AML-193 (cell line): ENCODE measurements at places on chromosomes 4 and X.

GRCh38 chr4:94806376-94806775, 48.6 kb downstream of the BMPR1B start:
- no peak for DNase-seq

- DNase-seq: peak; percentile 64
Observed at GRCh38 chr4:158624889-158625478, 46.7 kb downstream of the C4orf46 start.

- DNase-seq: peak; percentile 37
Observed at GRCh38 chr4:184265546-184266351, 48.1 kb upstream of the ENPP6 start.

DNA sequence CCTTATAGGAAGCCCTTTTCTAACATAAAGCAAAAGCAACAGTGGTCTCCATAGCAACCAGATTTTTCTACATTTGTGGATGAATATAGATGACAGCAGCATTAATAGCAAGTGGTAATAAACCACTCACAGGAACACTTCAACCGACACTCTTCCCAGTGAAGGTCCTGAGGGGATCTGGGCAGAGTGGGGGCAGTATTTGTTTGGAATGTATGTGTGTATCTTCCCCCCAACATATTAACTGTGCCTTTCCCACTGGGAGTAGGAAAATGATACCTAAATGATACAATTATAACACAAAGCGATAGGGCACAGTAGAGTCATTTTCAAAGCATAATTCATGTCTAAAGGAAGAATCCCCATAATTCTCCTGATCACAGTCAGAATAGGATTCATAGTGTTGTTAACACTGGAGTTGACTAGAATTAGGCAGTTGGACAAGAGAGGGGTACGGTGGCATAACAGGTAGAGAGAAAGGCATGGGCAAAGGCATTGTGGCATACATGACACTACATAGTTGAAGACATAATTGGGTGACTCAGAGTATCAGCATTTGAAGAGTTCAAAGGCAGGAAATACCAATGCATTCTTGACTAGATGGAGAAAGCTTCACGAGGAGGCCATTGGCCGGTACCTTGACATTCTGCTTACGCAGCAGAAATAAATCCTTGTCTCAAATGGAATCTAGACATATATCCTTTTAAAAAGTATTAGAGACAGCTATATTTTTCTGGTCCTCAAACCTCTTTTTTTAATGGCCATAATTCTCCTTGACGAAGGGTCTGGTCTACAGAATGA, 15.2 kb downstream of the CAPN6 start:
- no peak for DNase-seq

- DNase-seq: no peak
Observed at GRCh38 chr4:101948055-101948454, 157.5 kb downstream of the BANK1 start.

DNA sequence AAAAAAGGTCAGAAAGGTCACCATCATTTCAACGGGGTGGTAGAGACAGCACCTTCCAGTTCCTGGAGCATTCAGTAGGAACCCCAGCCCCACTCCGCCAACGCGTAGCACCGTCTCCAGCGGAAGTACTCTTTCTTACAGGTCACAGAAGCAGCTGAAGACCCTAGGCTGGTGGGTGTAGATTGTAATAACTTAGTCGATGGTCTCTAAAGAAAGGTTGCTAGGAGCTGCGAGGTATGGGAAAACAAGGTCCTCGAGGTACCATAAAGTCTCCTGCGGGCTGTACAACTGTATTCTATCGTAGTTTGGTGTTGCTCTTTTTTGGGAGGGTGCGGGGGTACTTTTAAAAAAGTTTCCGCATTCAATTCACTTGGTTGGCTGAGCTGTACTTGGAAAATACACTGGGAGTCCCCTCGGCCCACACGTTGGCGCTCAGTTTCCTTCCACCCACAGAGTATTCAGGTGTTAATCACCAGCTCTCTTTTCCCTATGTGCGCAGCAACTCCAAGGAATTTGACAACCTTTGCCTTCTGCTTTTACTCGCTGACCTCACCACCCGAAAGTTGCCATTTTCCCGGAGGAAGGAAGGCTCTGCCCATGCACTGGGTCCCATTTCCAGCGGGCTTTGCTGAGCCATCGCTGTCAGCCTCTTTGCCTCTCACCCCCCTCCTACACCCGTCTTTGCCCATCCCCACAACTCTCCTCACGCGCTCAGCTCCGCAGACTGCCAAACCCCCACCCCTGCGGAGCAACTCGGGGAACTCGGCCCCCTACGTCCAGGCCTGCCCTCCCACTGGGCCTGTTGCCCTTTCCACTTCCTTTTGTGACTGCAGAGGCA, 4.8 kb upstream of the SOX3 start:
- no peak for DNase-seq

- no peak for DNase-seq
Observed at GRCh38 chr4:38591617-38592337, 72.2 kb upstream of the KLF3 start.

GRCh38 chr4:38268837-38269236, 308.6 kb downstream of the PTTG2 start:
- no peak for DNase-seq

DNA sequence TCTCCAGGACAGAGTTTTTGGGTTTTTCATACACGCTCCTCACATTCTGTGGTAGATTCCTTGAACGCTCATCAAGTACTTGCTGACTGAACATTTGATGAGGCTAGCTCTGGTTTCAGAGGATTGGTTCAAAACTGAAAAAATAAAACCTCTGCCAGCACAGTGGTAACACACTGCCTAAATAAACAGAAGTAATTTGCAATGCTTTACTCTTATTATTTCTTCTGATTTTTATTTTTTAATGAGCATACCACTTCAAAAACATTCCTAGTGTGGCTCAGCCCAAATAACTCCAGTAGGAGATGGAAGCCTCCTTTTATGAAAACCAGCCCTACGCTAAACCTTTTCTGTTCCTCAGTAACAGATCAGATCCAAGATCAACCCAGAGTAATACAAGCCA, 72.0 kb upstream of the INTU start:
- DNase-seq: no peak

GRCh38 chr4:71944956-71945355, 86.8 kb upstream of the NPFFR2 start:
- no peak for DNase-seq

DNA sequence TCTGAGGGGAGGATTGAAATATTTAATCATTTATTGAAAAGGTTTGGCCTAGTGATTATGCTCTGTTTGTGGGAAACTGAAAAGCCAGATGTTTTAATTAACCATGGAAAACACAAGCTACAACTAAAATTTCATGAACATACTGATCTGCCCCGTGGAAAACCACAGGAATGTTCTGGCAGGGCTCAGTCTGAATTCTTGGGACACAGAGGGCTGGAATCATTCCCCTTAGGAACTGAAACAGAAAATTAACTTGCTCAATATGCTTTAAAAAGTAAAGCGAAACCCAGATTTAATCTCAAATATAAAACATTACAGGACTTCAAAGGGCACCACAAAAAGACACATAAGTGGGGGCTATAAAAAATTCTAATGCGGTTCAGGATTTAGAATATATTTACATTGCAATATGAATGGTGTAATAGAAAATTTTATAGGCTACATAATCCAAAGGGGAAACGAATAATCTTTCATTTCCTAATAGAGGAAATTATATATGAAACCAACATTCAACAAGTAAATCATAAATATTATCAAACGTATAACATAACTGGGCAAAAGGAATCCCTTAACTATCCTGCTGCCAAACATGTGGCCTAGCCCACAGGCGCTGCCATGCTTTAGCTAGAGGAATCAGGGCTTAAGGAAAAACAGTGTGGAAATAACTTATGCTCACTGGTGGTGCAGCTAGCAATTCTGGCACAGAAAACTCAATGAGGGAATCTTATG, 70.9 kb downstream of the APBB2 start:
- DNase-seq: no peak

DNA sequence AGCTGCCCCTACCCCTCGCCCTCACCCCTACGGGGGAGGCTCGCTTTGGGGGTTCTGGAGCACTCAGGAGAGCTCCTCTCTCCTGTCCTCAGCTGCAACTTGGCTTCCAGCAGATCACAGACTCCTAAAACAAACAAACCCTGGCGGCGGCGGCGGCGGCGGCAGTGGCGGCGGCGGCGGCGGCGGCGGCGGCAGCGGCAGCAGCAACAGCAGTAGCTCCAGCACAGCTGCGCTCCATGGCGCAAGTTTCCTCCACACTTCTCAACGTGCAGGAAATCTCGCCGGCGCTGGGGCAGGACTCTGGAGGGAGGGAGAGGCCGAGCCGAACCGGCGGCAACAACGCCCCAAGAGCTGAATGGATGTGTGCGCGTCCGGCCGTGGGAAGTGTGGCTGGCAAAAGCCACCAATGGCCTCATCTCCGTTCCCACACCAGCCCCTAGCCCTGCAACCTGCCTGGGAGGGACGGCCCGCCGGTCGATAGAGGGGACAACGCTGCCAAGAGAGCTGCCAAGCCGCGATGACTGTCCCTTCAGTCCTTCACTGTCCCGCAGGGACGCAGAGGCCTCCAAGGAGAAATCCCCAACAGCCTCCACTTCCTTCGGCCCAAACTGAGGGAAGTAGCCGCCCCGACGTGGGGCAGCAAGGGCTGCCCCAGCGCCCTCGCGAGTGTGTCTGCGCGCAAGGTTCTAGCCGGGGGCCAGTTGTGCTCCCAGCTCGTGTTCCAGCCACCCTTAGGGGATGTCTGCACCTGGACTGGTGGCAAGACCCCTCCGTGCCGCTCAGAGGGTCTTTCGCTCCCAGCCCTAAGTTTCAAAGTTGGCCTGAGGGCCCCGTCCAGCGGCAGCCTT, 775 bp downstream of the SHROOM4 start:
- no peak for DNase-seq

DNA sequence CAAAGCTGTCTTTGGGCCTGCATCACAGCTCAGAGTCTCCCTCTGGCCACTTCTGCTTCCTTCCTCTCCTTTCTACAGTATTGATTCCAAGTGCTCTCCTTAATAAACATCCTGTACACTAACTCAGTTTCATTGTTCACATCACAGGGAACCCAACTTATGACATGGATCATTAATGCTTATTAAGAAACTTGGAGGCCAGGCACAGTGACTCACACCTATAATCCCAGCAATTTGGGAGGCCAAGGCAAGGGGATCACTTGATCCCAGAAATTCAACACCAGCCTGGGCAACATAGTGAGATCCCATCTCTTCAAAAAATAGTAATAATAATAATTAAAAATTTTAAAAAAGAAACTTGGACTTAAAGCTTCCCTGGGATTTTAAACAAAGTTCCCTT, 89.2 kb upstream of the EFHC2 start:
- DNase-seq: no peak

DNA sequence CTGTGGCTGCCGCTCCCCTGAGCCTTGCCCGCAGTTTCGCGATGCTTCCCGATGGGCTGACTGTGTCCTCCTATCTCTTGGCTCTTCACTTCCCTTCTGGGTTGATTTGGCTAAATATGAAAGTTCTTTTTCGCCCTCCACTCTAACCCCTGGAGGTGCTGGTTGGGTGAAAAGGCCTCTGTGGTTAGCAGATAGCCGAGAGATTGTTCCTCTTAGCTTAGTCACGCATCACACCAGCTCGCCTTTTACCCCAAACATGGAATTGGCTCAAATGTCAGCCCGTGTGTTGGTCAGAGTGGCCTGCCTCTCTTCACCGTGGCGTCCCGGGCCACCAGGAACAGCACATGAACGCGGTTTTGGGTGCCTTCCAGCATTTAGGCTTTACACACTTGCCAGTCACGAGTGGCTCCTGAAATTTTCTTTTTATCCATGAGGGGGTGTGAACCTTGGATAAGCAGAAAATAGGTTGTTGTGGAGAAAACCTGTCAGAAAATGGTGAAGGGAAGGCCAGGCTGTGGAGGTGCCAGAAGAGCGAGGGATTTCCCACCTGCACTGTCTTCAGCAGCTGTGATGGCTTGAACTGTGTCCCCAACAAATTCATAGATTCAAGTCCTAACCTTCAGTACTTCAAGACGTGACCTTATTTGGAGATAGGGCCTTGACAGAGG, 8.9 kb downstream of the CLCN4 start:
- DNase-seq: peak; percentile 16

- DNase-seq: peak; percentile 76
Observed at GRCh38 chr4:88823058-88823919, 125.7 kb upstream of the NAP1L5 start.

DNA sequence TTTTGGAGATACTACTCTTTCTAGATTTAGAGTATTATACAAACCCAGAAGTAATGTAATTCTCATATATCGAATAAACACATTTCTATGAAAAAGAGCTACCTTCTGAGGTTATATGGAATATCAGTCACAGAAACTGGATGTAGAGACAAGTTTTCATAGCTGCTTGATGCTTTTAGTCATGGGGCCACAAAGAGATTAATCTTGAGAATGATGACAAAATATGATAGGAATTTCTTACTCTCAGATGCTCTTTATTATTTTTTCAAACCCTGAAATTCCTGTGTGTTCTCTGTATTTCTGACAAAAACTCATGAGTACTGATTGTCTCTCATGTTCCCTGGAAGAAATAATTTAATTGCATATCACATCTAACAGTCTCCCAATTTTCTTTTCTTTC, 662.5 kb downstream of the RAPGEF2 start:
- no peak for DNase-seq

GRCh38 chr4:8728536-8729407, 136.2 kb downstream of the CPZ start:
- DNase-seq: no peak

GRCh38 chrX:2696698-2697215, 5.7 kb downstream of the CD99 start:
- DNase-seq: no peak

- DNase-seq: no peak
Observed at GRCh38 chrX:39688576-39689375, 409.0 kb downstream of the BCOR start.

DNA sequence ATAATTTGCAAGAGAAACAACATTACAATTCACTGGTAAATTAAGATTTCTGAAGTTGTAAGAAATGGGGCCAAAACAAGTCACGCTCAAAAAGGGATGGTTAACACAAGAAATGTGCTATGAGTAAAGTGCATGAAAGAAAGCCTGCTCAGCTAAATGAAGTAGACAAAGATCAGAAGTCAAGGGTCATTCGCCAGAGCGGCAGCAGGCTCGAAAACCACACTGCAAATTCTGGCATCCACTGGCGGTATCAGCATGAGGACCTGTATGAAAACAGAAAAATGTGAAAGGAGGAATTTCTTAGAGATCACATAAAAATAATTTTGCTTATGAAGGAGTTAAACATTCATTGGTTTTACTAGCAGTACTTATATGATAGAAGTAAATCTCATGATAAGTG, 49.6 kb downstream of the FBXL5 start:
- no peak for DNase-seq

DNA sequence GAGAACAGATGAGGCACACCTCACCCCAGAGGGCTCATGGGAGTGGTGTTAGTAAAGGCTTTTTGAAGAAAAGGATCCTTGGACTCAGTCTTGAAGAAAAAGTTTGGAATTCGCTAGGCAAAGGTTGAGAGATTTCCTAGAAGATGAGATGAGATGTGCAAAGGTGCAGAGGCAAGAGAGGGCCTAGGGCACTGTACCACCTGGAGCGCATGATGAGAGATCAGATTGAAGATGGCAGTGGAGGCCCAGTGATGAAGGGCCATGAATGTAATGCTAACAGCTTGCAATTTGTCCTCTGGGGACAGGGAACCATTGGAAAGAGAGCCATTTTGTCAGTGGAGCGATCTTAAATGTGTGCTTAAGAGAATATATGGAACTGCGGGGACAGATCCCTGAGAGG, 45.0 kb downstream of the PGRMC2 start:
- no peak for DNase-seq
